Forelimb muscle (tissue), 1 donor: ENCODE measurements at places on chromosomes 2 and 18. TPM values are rescaled to one million over a fixed set of nuclear protein-coding genes. Genes with fewer than 3 reads are reported as not detected.

DNA sequence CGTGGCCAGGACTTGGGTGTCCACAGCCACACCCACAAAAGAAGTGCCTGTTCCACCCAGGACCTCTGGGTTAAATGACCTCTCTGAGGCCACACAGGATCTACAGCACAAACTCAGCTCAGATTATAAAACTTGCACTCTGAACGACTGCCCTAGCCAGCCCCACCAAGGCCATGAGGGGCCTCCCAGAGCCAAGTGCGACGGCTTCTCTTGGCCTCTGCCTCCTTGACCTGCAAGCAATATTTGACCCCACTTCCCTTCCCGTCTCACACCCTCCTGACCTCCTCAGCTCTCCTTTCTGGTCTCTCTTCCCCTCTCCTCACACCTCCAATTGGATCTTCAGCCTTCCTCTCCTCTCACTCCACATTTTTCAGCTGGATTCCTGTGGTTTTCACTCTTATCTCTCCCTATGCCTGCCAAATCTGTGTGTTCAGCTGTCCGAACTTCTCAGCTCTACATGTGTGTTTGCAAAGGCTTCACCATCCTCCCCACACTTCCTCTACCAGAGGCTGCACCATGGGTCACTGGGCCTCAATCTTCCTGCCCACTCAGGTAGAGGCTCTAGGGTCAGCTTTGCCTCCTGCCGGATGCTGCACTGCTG, 25.3 kb upstream of the STEAP3 start:
- DNase-seq, result no peak

DNA sequence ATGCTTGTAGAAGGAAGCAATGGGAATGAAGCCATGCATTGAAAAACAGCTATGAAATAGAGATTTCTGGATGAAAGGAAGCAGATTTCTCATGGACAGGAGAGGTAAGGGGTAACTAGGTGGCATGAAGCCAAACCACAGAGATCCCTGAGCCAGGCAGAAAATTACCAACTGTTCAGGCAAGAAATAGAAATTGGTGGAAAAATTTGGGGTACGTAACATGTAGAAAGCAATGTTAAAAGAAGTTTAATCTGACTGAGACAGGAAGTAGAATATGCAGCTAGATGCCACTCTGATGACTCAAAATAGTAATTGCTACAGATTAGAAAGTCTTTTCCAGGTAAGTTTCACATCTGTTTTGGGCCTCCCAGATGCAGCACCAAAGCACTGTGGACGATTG, 928.5 kb upstream of the CELF4 start:
- DNase-seq, result no peak

DNA sequence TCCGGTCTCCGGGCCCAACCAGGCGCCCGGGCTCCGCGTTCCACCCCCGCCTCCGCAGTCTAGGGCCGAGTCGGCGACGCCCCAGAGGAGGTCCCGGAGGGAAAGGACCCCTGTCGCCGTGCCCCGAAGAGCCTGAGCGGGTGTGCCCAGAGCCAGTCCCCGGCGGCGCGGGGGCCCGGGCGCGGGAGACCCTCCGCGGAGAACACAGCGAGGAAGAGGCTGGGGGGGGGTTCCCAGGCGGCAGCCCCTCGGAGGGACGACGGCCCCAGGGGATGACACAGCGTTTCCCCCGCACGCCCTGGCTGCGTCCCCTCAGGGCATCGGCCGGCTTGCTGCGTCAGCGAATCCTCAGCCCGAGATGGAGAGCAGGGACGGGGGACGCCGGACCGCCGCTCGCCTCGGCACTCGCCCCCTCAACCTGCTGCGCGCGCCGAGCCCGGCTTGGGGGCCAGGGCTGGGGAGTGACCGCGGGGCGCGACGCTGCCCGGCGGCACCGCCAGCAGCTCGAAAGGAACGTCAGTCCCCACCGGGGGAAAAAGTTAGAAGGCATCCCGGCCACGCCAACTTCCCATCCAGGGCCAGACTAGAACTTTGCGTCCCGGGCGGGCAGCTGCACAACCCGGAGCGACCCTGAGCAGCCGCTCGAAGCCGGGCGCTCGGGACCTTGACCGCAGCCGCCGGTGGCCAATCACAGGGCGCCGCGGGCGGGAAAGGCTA, 711 bp downstream of the SFXN5 start:
- DNase-seq, result no peak

DNA sequence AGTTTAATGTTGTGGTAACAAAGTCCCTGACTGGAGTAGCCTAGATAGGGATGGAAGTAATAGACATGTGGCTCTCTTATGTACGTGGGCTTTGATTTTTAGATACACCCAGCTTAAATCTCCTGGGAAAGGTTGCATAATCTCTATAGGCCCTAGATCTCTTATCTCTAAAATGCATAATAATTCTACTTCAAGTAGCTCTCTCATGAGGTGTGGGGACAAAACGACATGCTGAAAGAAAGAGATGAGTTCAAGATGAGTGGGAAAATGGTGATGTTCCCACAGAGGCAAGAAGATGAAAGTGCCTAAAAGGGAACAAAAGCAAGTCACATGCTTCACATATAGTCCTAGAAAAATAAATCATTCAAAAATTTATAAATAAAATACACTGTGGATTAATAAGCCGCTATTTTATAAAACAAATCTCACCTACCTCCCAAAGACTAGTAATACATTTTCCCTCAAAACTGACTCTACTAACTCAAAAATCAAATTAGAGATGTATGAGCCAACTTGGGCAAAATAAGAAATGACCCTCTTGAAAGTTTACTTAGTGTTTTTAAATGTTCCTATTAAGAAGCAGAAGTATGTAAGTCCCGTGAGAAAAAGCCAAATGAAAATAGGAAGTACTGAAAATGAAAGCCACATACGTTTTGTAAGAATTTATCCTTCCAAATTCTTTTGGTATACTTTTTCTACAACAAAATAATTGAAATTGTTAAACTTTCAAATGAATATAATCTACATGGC, 148.2 kb upstream of the ITGA4 start:
- no peak for DNase-seq

DNA sequence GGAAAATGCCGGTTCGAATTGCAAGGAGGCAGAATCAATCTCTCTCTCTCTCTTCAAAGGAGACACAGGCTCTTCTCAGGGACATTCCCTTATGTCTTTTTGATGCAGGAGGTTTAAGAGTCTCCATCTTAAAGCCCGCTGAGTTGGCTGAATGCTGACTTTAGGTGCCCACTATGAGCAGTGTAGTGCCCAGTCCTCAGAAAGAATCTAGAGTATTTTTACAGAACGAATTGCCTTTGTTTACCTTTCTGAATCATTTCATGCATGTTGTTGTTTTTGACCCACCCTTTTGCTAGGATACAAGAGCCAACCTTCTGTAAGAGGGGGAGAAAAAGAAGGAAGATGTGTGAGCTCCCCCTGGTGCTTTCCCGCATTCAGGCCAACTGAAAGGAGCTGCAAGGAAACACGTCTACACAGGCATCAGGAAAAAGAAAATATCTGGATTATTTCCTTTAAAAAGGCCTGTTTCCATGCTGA, 193.5 kb upstream of the TCF4 start:
- no peak for DNase-seq

DNA sequence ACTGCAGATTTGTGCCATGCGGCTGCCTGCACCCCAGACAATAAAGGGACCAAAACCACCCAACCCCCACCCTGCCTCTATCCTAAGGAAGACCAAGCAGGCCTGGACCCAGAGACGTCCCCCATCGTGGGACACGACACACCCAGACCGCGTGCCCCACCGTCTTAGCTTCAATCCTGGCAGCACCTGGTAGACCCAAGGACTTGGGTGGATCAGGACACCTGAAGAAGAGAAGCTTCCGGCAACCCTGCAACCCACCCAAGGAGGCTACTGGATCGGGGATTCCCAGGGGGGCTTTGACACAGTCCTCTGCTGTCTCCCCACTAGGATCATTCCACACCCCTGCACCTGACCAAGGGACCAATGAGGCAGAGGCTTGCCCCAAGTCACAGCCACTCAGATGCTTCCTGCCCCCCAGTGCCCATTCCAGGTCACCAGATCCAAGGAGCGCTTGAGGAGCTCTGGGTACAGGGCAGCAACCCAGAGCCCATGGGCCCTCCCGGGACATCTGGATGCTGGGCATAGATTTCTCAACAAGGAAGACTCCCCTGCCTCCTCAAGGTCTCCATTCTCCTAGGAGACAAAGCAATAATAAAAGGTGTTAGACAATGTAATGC, 3.6 kb downstream of the ALPI start:
- DNase-seq, result no peak

DNA sequence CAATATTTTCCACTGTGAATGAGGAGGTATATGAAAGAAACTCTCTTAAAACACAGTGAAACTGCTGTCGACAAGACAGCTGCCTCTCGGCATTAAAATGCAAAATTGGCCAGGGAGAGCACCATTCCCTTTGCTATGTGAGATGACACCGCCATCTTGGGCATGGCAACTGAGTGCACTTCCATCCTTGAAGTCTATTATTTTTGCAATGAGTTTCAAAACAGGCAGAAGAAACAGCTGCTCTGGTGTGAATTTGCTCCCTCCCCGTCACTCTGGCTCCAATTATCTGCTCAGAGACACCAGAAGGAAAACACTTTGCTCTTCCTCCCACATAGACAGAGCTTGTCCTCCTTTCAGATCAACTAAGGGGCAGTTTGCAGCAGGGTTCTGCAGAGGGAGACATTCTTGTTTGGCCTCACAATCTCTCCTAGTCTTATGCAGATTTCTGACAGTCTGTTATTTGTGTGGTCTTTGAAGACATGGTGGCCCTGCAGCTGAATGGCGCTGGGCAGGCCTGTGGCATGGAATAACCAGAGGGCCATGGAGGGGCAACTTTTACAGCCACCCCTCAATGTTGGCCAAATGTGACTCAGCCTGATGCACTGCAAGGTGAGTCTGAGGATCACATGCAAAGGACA, 48.6 kb upstream of the SEC11C start:
- no peak for DNase-seq

GRCh38 chr2:187435756-187436155, 12.3 kb downstream of the CALCRL start:
- no peak for DNase-seq

DNA sequence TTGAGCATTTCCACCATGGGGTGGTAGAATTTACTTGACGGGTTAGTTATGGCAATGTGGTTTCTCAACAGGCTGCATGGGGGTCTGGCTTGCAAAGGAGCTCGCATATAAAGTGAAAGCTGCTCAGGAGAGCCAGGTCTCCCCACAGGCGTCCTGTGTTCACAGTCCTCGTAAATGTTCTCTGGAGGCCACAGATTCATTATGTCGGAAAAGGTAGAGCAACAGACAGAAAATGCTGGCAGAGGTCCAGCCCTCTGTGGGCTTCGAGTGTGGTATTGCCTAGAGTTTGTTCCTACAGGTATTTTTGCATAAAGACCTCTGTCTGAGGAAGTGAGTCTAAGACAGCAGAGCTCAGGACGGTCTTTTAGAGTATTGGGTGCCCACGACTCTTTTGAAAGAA, 96.4 kb downstream of the CDCA7 start:
- no peak for DNase-seq

Gene ITPRIPL1
- 3.0 TPM for polyA plus RNA-seq

Gene UGT1A9
- not detected for polyA plus RNA-seq
